Thoracic aorta (tissue), 2 donors: ENCODE measurements at places on chromosomes 11 and 22. TPM values are rescaled to one million over a fixed set of nuclear protein-coding genes. Genes with fewer than 3 reads are reported as not detected.
A peak's percentile ranks its signal among the peaks of the same experiment; 100 is the strongest.

DNA sequence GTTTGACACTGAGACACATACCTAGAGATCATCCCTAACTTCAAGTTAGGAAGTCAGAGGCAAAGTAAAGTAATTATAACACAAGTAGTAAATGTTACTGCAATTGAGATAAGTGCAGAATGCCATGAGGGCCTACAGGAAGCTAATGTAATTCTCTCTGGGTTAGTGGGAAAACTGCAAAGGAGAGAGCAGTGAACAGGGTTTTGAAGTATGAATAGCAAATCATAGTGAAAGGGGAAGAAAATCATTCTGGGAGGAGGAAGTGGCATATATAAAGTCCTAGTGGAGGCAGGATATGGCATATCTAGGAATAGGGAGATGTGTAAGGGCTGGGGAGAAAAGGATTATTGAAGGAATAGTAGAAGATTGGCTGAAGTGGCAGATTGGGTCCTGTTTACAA, 27.9 kb downstream of the RNF169 start:
- H3K27me3 ChIP-seq, result no peaks in the 10 kb centered on the region
- no peak for DNase-seq
- peaks cover 18% of the 10 kb centered on the region for H3K4me1 ChIP-seq
- no peak overlapping the region for H3K27ac ChIP-seq

- H3K4me3 ChIP-seq, result peak within 1 kb of the TSS; percentile 69
- no peak within 1 kb of the TSS for H3K27ac ChIP-seq
- no peaks in the 10 kb centered on the region for H3K36me3 ChIP-seq
- DNase-seq, result no peak
- peaks cover 7% of the 10 kb centered on the region for H3K27me3 ChIP-seq
Measured at GRCh38 chr22:26656891-26657851, at the start of gene MIAT. MIAT (plus strand) TSS chr22:26657588.

DNA sequence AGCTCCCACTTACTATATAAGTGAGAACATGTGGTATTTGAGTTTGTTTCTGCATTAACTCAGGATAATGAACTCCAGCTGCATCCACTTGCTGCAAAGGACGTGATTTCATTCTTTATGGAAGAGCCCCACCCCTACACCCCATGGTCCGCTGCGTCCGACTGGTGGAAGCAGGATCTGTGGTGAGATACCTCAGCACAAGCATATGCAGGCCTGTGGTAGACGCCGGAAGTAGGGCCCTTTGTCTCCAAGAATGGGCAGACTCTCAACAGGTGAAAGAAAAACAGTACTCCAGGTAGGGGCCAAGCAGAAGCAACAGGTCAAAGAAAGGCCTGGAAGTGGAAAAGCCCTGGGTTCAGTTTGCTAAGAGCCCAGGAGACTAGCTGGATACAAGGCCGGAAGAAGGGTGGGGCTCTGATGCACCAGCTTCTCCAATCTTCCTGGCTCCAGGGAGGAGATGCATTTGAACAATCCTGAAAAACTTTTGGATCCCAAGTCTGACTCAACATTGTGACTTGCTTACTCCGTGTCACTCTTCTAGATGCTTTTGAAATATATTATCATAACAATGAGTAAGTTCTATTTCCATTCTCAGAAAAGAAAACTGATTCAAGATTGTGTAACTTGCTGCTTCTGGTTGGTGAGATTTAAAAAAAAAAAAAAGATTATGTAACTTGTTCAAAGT, 30.4 kb downstream of the NEAT1 start:
- H3K4me3 ChIP-seq, result no peak overlapping the region
- H3K36me3 ChIP-seq, result no peaks in the 10 kb centered on the region
- no peak for DNase-seq
- H3K27ac ChIP-seq, result peak overlapping the region; percentile 85
- H3K4me1 ChIP-seq, result peaks cover 15% of the 10 kb centered on the region

DNA sequence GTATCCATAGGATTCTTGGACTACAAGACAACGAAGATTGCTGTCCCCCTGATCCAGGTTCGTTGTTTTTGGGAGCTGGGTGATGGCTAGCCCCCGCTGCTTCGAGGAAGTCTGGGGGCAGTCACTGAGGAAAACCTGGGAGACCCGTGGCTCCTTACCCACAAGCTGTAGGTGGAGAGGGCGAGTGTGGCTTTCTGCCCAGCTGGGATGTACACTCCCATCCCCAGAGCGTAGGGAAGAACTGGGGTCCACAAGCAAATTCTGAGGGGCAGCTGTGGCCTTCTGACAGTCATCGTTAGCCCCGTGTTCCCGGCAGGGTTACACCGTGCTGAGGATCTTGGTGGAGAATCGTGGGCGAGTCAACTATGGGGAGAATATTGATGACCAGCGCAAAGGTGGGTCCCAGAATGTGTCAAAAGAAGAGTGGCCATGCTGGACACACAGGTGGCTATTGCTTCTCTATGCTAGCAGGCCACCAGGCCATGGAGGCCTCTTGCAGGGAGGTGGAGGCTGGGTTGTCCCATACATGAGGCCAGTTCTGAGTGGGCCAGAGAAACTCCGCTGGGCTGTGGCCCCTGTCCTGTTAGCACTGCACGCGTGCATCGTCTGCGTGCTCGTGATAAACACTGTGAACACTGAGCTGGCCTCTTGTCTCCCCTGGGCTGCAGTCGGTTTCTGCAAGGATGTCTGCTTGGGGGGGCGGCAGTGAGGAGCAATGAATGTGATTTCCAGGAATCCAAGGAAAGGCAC, 39.8 kb downstream of the GLB1L2 start:
- H3K4me1 ChIP-seq, result no peaks in the 10 kb centered on the region
- no peak overlapping the region for H3K4me3 ChIP-seq
- H3K27me3 ChIP-seq, result no peaks in the 10 kb centered on the region
- no peak for DNase-seq
- H3K36me3 ChIP-seq, result no peaks in the 10 kb centered on the region
- H3K27ac ChIP-seq, result no peak overlapping the region

- no peaks in the 10 kb centered on the region for H3K27me3 ChIP-seq
- H3K27ac ChIP-seq, result no peak overlapping the region
- H3K36me3 ChIP-seq, result no peaks in the 10 kb centered on the region
- H3K4me1 ChIP-seq, result no peaks in the 10 kb centered on the region
- DNase-seq, result no peak
- H3K4me3 ChIP-seq, result no peak overlapping the region
Measured at GRCh38 chr11:107078375-107078774, 60.1 kb upstream of the GUCY1A2 start.

DNA sequence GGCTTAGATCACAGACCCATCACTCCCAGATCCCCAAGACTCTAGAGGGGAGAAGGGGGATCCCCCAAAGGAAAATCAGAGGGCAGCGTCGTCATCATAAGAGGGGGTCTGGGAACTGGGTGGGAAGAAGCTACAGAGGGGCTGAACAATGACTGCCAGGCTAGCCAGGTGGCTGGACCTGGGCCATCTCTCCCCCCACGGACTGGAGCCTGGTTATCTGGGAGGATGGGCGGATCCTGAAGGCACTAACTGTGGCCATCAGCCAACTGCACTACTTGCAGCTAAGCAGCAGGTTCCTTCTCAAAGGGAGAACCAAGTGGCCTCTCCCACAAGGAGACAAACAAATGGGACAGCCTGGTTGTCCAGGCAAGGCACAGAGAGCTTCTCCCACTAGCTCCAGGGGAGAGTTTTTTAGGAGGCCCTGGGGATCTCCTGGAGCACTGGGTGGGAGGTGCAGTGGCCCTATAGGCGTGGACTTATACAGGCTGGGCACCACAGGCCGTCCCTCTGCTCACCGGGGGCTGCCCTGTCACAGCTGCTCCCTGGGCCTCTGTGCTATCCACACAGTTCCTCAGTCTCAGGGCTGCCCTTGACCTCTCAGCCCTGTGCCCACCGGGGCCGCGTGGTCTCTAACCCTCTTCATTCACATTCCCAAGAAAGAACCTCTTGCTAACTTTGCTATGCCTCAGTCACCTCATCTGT, 15.4 kb downstream of the P2RY6 start:
- no peak overlapping the region for H3K27ac ChIP-seq
- no peaks in the 10 kb centered on the region for H3K27me3 ChIP-seq
- H3K4me3 ChIP-seq, result no peak overlapping the region
- no peaks in the 10 kb centered on the region for H3K36me3 ChIP-seq
- no peak for DNase-seq

GRCh38 chr11:133136376-133136775, 395.9 kb downstream of the OPCML start:
- no peaks in the 10 kb centered on the region for H3K27me3 ChIP-seq
- no peak overlapping the region for H3K4me3 ChIP-seq
- H3K27ac ChIP-seq, result no peak overlapping the region
- DNase-seq, result no peak
- H3K36me3 ChIP-seq, result no peaks in the 10 kb centered on the region

- no peak overlapping the region for H3K4me3 ChIP-seq
- H3K27me3 ChIP-seq, result no peaks in the 10 kb centered on the region
- H3K4me1 ChIP-seq, result peaks cover 13% of the 10 kb centered on the region
- no peak for DNase-seq
- no peaks in the 10 kb centered on the region for H3K36me3 ChIP-seq
Measured at GRCh38 chr11:103844327-103845215, 191.9 kb upstream of the DDI1 start.

- no peak overlapping the region for H3K4me3 ChIP-seq
- H3K27ac ChIP-seq, result no peak overlapping the region
- no peaks in the 10 kb centered on the region for H3K36me3 ChIP-seq
- H3K27me3 ChIP-seq, result no peaks in the 10 kb centered on the region
- no peak for DNase-seq
Measured at GRCh38 chr11:46130286-46130940, 9.2 kb upstream of the PHF21A start.

- H3K36me3 ChIP-seq, result no peaks in the 10 kb centered on the region
- peaks cover 19% of the 10 kb centered on the region for H3K4me1 ChIP-seq
- no peak overlapping the region for H3K4me3 ChIP-seq
- no peaks in the 10 kb centered on the region for H3K27me3 ChIP-seq
- DNase-seq, result no peak
- peak overlapping the region; percentile 69 for H3K27ac ChIP-seq
Measured at GRCh38 chr11:86688398-86689179, 16.2 kb upstream of the ME3 start.

GRCh38 chr22:45786726-45787125, 115.1 kb downstream of the ATXN10 start:
- H3K36me3 ChIP-seq, result no peaks in the 10 kb centered on the region
- no peak overlapping the region for H3K4me3 ChIP-seq
- no peak for DNase-seq
- H3K4me1 ChIP-seq, result peaks cover 29% of the 10 kb centered on the region

GRCh38 chr22:40714499-40715337, 35.4 kb downstream of the MCHR1 start:
- no peak overlapping the region for H3K27ac ChIP-seq
- no peaks in the 10 kb centered on the region for H3K36me3 ChIP-seq
- no peak for DNase-seq

DNA sequence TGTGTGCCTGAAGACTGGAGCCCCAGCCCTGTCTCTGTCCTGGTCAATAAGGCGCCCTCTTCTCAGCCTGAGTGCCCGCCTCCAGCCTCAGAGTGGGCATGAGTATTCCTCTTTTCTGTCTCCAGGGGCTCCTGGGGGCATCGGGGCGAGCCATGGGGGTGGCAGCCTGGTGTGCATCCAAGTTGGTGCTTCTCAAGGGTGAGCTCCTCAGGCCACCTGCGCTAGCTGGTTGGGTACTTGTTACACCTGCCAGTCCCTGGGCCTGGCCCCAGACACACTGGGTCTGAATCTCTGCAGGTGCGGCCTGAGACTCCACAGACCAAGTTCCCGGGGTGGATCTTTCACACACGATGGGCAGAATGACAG, 168.6 kb upstream of the B3GAT1 start:
- H3K27me3 ChIP-seq, result no peaks in the 10 kb centered on the region
- DNase-seq, result no peak
- H3K4me3 ChIP-seq, result no peak overlapping the region
- no peaks in the 10 kb centered on the region for H3K36me3 ChIP-seq

GRCh38 chr22:43269246-43269645, 73.9 kb downstream of the SCUBE1 start:
- no peaks in the 10 kb centered on the region for H3K4me1 ChIP-seq
- H3K36me3 ChIP-seq, result no peaks in the 10 kb centered on the region
- no peak overlapping the region for H3K27ac ChIP-seq
- H3K27me3 ChIP-seq, result no peaks in the 10 kb centered on the region
- no peak for DNase-seq
- no peak overlapping the region for H3K4me3 ChIP-seq

GRCh38 chr22:21972293-21972779, 10.3 kb downstream of the TOP3B start:
- no peaks in the 10 kb centered on the region for H3K4me1 ChIP-seq
- no peak overlapping the region for H3K4me3 ChIP-seq
- no peak for DNase-seq
- H3K36me3 ChIP-seq, result peaks cover 41% of the 10 kb centered on the region

- H3K36me3 ChIP-seq, result no peaks in the 10 kb centered on the region
- DNase-seq, result no peak
- H3K27me3 ChIP-seq, result no peaks in the 10 kb centered on the region
- no peak overlapping the region for H3K4me3 ChIP-seq
Measured at GRCh38 chr11:106770489-106771085, 247.7 kb downstream of the GUCY1A2 start.

DNA sequence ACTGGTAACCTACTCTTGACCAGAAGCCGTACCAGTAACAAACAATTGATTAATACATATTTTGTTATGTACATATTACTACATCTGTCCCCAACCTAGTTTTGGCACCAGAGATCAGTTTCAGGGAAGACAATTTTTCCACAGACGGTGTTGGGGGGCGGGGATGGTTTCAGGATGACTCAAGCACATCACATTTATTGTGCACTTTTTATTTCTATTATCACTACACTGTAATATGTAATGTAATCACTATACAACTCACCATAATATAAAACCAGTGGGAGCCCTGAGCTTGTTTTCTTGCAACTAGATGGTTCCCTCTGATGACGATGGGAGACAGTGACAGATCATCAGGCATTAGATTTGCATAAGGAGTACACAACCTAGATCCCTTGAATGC, 15.5 kb downstream of the DGCR8 start:
- H3K4me3 ChIP-seq, result no peak overlapping the region
- peaks cover 59% of the 10 kb centered on the region for H3K36me3 ChIP-seq
- H3K4me1 ChIP-seq, result peaks cover 4% of the 10 kb centered on the region
- DNase-seq, result no peak

- no peaks in the 10 kb centered on the region for H3K36me3 ChIP-seq
- no peak overlapping the region for H3K27ac ChIP-seq
- no peak overlapping the region for H3K4me3 ChIP-seq
Measured at GRCh38 chr11:10118865-10119264, 175.2 kb downstream of the SBF2 start.

- H3K27ac ChIP-seq, result no peak overlapping the region
- H3K4me1 ChIP-seq, result no peaks in the 10 kb centered on the region
- no peak for DNase-seq
- H3K4me3 ChIP-seq, result no peak overlapping the region
- H3K27me3 ChIP-seq, result no peaks in the 10 kb centered on the region
Measured at GRCh38 chr11:123518496-123519054, 88.5 kb downstream of the GRAMD1B start.

GRCh38 chr11:34972892-34973291, 56.5 kb downstream of the PDHX start:
- peaks cover 16% of the 10 kb centered on the region for H3K36me3 ChIP-seq
- H3K4me3 ChIP-seq, result no peak overlapping the region
- H3K27me3 ChIP-seq, result no peaks in the 10 kb centered on the region
- H3K27ac ChIP-seq, result no peak overlapping the region
- no peaks in the 10 kb centered on the region for H3K4me1 ChIP-seq

Gene HDHD5
- 50.1 TPM for total RNA-seq

Gene ADAMTS15
- total RNA-seq, result 10.8 TPM

Gene PRG3
- total RNA-seq, result not detected

Gene LRRC4C
- 0.95 TPM for total RNA-seq

Gene CNIH2
- total RNA-seq, result not detected

Gene PIWIL4
- 13.5 TPM for total RNA-seq

Gene GLYAT
- total RNA-seq, result not detected

Gene TMEM191B
- not detected for total RNA-seq

Gene PNPLA2
- total RNA-seq, result 105 TPM

Gene SOX6
- 0.56 TPM for total RNA-seq

Gene APOL1
- total RNA-seq, result 40.1 TPM

Gene MMP27
- not detected for total RNA-seq

Gene CENPM
- not detected for total RNA-seq

Gene KCNJ11
- 2.7 TPM for total RNA-seq

Gene TENM4
- 6.1 TPM for total RNA-seq

Gene TMA7B
- total RNA-seq, result not detected

Gene THRSP
- total RNA-seq, result 0.56 TPM

Gene PRSS23
- 253 TPM for total RNA-seq

Gene HORMAD2
- total RNA-seq, result not detected
